GM13976 (cell line): ENCODE measurements at places on chromosomes 7 and 10.

DNA sequence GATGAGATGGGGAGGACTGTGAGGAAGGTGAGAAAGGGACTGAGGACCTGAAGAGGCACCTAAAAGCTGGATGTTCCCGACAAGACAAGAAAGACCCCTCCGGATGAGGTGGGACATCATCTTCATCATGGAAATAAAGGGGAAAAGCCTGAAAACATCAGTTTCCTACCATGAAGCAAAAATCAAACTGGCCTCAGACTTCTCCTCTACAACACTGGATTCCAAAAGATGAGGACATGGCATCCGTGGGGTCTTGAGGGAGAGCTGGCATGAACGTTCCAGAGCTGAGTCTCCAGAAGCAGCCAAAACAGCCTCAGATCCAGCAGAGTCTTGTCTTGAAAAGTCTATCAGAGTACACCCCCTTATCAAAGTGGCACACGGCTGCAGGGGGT, 44.5 kb downstream of the DIP2C start:
- DNase-seq, result no peak

- no peak for DNase-seq
Observed at GRCh38 chr10:566241-566885, 123.1 kb downstream of the DIP2C start.

DNA sequence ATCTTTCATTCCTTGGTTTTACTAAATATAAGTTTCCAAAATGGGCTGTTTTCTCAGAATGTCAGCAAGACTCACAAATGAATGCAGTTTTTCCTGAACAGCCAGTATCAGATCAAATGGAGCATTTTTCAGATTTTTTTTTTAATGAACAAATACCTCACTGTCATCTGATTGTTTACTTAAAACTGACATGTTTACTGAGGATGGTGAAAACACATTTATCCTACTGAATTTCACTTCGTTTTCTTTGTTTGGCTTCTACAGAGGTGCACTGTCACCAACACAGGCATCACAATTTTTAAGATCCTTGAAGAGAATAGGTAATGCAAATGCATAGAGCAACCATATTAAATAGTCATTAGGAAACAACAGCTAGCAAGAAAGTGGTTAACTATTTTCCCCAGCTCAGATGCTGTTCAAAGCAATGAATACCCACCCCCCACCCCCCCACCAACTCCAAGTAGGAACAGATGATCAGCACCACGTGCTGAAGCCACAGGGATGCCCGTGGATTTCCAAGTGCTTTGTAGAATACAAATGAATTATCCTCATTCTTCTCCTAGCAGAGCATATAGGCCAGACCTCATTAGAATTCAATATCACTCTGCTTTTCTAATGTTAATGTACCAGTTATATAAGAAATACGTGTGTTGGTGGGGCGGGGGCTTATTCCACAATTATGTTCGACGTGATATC, 205.9 kb downstream of the SKAP2 start:
- DNase-seq, result no peak

DNA sequence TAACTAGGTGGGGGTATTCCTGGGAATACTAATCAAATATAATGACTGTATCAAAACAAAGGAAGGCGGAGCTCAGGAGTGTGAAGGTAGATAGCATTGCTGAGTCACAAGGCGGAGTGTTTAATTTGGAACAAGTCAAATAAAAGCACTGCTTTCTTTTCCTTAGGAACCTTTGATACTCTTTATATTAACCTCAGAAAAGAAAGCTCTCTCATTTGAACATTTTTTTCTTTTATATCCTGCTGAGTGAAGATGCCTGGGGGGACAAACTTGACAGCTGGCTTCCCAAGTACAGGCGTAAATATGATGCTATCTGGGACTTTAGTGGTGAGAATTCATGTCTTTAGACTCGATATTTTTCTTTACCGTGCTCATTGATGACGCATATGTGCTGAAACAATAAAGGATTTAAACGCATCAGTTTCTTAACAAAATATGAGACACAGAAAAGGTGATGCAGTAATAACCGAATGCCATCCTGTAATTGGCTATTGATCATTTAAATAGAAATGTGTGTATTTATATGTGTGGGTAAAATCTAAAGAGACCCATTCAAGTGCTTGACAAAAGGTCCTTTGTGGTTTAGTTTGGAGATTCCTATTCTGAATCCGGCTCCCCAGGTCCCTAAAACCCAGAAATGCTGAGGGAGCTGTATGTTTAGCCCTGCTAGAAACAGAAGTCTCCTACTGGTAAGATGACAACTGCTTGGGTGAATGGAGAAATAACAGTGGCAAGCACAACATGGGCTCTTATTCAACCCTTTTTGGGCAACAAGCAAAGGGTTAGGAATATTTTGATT, 102.7 kb downstream of the PRTFDC1 start:
- no peak for DNase-seq

GRCh38 chr10:89086801-89087521, 96.4 kb downstream of the FAS start:
- DNase-seq, result no peak

GRCh38 chr10:114279901-114280644, 41.0 kb downstream of the VWA2 start:
- DNase-seq, result no peak

GRCh38 chr7:36659172-36659516, 65.2 kb downstream of the AOAH start:
- DNase-seq, result no peak

- no peak for DNase-seq
Observed at GRCh38 chr7:3416453-3416852, 115.4 kb downstream of the SDK1 start.

DNA sequence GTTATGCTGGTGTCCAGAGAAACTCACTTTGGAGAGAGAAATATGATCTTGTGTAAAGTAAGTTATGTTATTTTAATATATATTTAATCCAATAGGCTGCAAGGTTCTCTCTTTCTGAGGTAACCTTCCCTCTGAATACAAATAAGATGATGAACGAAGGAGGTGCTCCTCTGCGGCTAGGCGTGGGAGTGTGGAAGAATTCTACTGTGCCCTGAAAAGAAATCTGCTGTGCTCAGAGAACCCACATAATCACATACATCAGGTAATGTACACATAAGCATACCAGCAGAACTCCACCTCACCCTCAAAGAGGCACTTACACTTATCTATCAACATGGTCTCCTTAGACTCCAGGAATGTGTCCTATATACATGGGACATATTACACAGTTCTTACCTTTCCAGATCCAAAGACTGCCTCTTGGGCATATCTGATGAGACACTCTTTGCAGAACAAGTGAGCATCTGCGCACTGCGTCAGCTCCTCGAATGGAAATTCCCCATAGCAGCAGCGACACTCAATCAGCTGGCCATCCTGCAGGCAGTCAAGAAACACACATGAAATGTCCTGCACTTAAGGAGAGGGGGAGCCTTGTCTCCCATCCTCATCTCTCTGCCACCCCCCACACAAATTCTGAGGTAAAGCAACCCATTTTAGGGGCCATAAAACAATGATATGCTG, 66.7 kb downstream of the RNF216 start:
- DNase-seq, result no peak

GRCh38 chr7:31327071-31327470, 13.5 kb downstream of the NEUROD6 start:
- no peak for DNase-seq

GRCh38 chr10:132429281-132430230, 32.6 kb downstream of the PWWP2B start:
- no peak for DNase-seq

DNA sequence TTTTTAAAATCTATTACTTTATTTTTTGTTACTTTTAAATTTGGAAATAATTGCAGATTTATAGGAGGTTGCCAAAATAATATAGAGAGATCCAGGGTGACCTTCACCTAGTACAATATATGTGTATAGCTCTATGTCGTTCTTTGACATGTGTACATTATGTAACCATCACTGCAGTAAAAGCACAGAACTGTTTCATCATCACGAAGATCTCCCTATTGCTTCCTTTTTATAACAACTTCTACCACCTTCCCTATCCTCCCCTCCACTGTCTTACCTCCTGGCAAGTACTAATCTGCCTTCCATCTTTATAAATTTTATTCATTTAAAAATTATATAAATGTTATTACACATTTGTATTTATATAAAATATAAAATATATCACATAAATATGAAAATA, 251.0 kb downstream of the AUTS2 start:
- no peak for DNase-seq

GRCh38 chr10:50299948-50300669, 48.8 kb upstream of the ASAH2 start:
- DNase-seq, result no peak

- no peak for DNase-seq
Observed at GRCh38 chr7:135943134-135943879, 33.9 kb downstream of the MTPN start.

DNA sequence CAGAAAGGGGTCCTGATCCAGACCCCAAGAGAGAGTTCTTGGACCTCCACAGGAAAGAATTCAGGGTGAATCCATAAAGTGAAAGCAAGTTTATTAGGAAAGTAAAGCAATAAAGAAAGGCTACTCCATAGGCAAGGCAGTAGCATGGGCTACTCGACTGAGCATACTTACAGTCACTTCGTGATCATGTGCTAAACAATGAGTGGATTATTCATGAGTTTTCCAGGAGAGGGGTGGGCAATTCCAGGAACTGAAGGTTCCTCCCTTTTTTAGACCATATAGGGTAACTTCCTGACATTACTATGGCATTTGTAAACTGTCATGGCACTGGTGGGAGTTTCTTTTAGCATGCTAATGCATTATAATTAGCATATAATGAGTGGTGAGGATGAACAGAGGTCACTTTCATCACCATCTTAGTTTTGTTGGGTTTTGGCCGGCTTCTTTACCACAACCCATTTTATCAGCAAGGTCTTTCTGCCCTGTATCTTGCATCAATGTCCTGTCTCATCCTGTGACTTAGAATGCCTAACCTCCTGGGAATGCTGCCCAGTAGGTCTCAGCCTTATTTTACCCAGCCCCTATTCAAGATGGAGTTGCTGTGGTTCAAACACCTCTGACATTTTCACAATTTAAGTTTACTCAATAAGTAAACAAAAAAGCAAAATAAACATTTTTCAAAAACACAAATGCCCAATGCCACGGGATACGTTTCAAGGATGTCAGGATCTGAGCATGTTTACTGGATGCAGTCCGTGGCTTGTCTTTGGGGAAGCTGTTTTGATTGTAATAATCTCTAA, 37.0 kb downstream of the ALOX5 start:
- DNase-seq, result no peak

- DNase-seq, result no peak
Observed at GRCh38 chr10:22984066-22984465, 56.2 kb downstream of the ARMC3 start.

GRCh38 chr7:105205592-105206237, 183.0 kb downstream of the SRPK2 start:
- DNase-seq, result no peak

- DNase-seq, result no peak
Observed at GRCh38 chr7:24902276-24902675, 77.7 kb downstream of the OSBPL3 start.

DNA sequence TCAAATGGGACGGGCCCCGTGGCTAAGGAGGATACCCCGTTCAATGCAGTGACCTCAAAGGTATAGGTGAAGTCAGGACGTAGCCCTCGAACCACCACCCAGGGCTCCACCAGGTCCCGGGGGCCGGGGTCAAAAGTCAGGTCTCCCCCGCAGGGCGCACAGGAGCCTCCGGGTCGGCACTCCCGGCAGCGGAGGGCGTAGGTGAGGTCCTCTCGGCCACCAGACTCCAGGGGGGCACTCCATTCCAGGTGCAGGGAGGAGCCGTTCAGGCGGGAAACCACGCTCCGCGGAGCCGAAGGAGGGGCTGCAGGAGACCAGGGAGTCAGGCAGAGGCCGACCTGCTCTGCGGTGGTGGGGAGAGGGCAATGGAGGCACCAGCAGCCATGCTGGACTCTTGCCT, 7.7 kb downstream of the EPHB4 start:
- no peak for DNase-seq

- DNase-seq, result no peak
Observed at GRCh38 chr7:3989723-3990122, 688.7 kb downstream of the SDK1 start.

GRCh38 chr7:20338285-20338684, 7.6 kb downstream of the ITGB8 start:
- no peak for DNase-seq

- no peak for DNase-seq
Observed at GRCh38 chr10:98953251-98953650, 282.4 kb downstream of the HPSE2 start.

GRCh38 chr10:116487522-116488430, 58.0 kb upstream of the PNLIP start:
- no peak for DNase-seq

GRCh38 chr10:80750268-80750667, 212.6 kb downstream of the SH2D4B start:
- DNase-seq, result no peak

DNA sequence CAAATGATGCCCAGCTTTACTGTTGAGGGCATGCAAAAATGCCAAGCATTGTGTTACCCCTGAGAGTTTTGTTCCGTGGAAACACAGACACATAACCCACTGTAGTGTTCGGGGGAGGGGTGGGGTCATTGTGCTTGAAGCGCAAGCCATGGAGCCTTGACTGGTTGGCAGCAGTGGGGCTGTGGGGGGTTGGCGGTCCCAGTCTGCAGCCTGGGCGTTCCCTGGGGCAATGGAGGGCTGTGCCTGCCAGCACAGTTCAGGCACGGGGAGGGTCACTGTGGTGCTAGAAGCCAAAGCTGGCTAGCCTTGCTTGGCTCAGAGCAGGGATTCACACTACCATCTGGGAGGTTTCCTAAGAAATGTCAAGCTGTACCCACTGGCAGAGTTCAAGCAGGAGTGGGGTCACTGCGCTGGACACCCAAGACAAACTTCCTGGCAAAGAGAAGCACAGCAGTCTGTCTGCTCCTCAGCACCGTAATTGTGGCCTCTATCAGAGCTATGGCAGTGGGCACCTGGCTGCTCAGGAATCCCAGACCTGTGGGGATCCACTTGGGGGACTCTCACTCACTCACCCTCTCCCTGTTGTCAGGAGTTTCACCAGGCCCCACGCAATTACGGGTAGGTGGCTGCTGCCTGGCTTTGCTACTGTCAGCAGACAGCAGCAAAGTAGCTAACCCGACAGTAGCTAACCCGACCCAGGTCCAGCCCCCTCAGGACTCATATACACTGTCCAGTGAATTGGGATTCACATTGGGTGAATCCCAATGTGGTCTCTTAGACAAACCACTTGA, 292.4 kb downstream of the ZWINT start:
- DNase-seq, result no peak

- no peak for DNase-seq
Observed at GRCh38 chr10:128064970-128065580, 61.1 kb downstream of the MKI67 start.

GRCh38 chr7:56028942-56029630, 22.2 kb downstream of the PSPH start:
- no peak for DNase-seq
